Activated naive CD8-positive, alpha-beta T cell treated with anti-CD3 and anti-CD28 coated beads, Interleukin-2, amount 50 U/mL, for 16 hours (primary cell): ENCODE measurements at places on chromosomes 6 and 20.
A peak's percentile ranks its signal among the peaks of the same experiment; 100 is the strongest.

DNA sequence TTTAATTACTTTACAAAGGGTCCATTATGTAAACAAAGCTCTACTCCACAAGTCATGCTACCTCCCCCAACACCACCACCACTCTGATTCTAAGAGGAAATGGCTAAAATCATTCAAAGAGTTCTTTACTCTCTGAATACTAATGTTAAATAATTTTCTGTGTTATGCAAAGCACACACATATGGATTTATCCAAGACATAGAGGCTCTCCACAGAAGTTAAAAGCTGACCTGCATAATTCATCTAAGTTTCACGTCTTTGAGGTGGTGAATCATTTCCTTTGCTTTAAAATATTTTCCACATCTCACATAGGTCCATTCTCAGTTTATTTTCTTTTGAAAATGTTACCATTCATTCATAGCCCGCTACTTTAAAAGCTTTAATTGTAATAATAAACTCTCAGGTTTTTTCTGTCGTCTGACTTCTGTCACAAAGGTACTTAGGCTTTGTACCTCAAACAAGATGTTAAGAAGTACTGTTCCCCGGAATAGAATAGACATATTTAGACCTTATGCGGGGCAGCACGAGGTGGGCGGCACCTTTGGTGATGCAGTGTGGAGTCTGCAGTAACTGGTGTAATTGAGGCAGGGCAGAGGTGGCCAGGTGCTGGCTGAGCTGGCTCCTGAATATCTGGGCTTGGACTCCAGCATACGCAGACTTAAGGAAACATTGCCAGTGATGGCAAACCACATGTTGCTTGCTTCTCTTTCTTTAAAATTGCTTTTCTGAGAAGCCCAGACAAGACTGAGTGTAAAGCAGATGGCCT lies 55.8 kb downstream of the KIF6 start:
- no peak for DNase-seq

DNA sequence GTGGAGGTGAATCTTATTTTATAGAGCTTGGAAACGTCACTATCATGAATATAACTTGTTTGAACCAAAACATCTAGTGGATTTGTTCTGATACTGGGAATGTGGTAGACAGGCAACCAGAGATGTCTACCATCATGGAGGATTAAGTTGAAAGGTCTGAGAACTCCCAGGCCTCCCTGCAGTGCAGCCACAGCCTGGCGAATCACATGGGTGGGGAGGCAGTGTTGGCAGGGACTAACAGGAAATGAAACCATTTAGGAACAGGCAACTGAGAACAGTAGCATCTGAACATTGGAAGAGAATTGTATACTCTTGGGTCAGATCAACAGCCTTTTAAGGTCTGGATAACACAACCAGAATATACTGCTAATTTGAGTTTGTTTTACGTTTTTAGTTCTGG lies 22.3 kb upstream of the CEP162 start:
- DNase-seq: no peak

DNA sequence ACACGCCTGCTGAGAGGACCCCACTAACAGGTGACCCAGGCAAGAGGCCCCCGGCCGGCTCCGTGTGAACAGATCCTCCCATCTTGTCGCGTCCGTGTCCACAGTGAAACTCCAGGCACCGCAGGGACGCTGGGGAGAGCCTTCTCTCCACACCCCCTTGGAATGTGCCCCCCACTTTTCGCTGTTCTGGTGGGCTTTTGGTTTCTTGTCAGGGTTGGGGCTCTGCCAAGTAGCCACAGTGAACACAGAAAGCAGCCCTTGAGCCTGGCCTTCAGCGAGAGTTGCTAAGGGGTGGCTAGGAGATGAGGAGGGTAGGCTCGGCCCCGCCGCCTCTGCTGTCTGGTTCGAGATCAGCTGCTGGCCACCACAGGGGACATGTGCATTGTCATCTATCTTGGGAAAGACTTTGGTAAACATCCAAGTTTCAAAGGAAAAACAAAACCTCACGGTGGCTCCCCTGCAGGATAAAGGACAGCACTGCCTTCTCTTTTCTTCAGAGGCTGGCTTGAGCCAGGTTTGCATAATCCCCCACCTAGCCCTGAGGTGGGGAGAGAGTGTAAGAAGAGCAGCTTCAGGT lies 22.7 kb downstream of the SYNDIG1 start:
- DNase-seq: no peak

- no peak for DNase-seq
These were observed 142.0 kb upstream of the ZNF217 start for GRCh38 chr20:53735536-53736050.

GRCh38 chr6:14569394-14569793 lies 451.8 kb downstream of the CD83 start:
- DNase-seq: no peak

GRCh38 chr6:134609716-134610261 lies 291.9 kb upstream of the SGK1 start:
- no peak for DNase-seq

DNA sequence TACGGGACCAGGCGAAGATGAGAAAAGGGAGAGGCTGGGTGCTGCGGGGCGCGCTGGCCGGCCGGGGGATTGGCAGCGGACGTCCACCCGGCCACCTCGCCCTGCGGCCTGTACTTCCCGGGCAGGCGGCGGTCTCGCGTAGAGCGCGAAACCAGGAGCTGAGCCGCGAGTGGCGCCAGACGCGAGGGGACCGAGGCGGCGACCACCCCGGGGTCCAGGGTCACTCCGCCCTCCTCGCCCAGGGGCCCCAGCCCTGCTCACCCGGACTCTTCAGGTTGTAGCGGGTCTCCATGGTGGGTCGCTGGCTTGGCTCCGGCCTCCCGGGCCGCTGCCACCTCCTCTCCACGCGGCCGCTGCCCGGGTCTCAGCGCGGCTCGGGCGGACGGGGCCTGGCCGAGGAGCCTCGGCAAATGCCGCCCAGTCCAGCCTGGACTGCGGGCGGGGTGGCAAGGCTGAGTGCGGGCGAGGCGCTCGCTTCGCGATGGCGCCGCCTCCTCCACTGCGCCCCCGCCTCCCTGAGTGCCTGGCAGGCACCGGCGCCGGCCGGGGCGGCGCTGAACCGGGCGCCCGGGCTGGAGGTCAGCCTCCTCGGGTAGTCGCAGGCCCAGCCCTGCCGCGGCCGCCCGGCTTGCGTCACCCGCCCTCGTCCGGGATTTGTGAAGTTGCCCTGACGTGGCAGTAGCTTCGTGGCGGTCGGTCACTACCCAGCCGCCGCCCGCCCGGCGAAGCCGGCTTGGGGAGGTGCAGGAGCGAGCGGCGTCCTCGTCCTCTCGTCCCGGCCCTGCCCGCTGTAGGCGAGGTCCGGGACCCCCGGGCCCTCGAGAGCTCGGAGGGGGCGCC lies at the start of gene UBE2J1:
TSS of gene UBE2J1 (minus strand) at position 445 of the 840 bp plus-strand sequence. CDS start at position 292, 153 bp downstream.
- peak; percentile 20 for DNase-seq

DNA sequence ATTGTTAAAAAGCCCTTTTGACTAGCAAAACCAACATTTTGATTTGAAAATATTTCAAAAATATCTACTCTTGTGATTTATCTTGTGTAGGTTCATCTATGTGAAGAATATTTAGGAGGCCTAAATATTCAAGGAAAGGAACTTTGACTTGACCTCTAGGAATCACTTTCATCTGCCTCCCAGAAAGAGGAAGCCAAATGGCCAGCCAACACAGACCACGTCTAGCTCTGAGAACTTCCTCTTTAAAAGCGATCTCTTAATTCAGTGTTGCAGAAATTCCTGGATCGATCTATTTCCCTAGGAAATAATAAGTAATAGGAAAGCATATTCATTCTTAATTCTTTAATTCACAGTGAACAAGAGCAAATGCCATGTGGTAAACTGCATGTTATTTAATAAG lies 9.6 kb upstream of the MOXD1 start:
- no peak for DNase-seq

DNA sequence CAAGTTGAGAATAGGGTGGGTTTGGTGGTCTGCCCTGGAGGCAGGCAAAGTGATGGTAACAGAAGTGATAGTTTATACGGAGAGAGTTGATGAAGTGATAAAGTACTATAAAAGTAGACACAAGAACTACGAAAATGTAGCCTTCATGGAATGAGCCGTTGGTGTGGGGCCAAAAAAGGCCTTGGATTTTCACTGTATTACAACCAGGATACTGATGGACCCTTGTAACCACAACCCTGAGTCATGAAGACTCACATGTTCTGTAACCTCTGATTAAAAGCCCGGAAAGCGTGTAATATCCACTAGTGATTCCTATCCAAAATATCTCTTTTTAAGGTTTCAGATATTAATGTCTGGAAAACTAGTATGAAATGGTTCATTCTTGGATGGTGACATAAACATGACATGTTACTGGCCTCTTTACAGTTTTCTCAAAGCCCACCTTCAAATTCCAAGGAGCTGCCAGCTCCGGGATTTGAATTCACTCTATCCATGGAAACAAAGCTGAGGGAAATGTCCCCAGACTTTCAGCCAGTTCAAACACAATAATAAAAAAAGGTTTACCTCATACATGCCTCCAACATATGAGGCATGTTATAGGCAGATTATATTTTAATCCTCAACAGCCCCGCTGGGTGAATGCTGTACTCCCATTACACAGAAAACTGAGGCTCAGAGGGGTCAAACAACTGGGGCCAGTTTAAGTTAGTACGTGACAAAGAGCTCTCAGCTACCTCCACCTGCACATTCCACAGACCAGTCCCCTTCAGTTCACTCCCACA lies 55.4 kb downstream of the MRPL14 start:
- no peak for DNase-seq

- no peak for DNase-seq
These were observed 44.4 kb downstream of the RSPO3 start for GRCh38 chr6:127162836-127163235.

GRCh38 chr20:19407736-19408135 lies 195.3 kb downstream of the SLC24A3 start:
- no peak for DNase-seq

- no peak for DNase-seq
These were observed 75.8 kb downstream of the GJA10 start for GRCh38 chr6:89970072-89970471.

GRCh38 chr20:48265791-48266190 lies 480.5 kb upstream of the SULF2 start:
- no peak for DNase-seq

- DNase-seq: no peak
These were observed at the start of gene BMP2 for GRCh38 chr20:6767536-6768227. Gene BMP2 (plus strand): TSS chr20:6767686. CDS start chr20:6770127, 2,441 bp downstream.

DNA sequence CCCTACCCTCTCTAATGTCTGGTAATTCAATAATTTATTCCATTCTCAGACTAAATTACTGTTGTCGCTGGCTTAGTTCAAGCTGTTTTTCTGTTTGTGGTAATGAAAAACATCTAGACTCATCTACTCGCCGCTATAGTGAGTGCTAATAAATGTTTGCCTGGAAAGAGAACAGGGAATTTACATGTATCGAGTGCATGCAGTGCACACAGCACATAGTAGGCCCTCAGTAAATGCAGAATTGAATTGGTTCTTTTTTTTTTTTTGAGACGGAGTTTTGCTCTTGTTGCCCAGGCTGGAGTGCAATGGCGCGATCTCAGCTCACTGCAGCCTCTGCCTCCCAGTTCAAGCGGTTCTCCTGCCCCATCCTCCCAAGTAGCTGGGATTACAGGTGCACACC lies 7.7 kb upstream of the NSFL1C start:
- no peak for DNase-seq

GRCh38 chr6:120302041-120302440 lies 952.5 kb upstream of the MAN1A1 start:
- no peak for DNase-seq

DNA sequence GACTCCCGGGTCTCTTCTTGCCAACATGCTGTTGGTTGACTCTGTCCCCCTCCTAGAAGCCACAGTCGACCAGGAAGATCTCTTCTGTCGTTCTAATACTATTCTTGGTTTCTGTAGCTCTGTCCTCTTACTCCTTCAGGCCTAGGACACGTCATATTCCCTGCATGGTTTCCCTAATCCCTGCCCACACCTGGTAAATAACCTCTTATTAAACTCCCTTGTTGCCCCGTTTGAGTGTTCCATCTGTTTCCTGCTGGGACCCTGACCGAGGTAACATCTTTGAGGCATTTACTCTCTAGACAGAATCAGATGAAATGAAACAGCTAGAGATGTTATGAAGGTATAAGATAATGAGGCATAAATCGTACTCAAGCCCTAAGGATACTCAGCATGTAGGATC lies 68.1 kb downstream of the PLCB4 start:
- no peak for DNase-seq

DNA sequence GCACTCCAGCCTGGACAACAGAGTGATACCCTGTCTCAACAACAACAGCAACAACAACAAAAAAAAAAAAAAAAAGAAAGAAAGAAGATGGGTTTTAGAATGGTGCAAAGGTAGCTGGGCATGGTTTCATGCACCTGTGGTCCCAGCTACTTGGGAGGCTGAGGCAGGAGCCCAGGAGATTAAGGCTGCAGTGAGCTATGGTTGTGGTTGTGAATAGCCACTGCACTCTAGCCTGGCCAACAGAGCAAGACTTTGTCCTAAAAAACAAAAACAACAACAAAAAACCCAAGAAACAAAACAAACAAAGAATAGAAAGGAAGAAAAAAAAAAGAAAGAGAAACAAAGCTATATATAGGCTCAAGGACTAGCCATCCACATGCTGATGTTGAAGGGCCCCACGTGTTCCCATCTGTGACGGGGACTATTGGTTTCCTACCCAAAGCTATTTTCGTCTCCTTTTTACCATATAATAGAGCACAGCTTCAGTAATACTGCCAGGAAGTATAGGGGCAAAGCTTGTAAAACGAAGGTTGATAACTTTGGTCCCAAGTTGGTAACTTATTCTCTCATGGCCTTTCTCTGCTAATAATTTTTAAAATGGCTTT lies 7.9 kb upstream of the EEF1E1 start:
- DNase-seq: no peak

- DNase-seq: no peak
These were observed 40.4 kb downstream of the MAN1A1 start for GRCh38 chr6:119308991-119309657.

- no peak for DNase-seq
These were observed 767 bp downstream of the PTK6 start for GRCh38 chr20:63536241-63536977.

DNA sequence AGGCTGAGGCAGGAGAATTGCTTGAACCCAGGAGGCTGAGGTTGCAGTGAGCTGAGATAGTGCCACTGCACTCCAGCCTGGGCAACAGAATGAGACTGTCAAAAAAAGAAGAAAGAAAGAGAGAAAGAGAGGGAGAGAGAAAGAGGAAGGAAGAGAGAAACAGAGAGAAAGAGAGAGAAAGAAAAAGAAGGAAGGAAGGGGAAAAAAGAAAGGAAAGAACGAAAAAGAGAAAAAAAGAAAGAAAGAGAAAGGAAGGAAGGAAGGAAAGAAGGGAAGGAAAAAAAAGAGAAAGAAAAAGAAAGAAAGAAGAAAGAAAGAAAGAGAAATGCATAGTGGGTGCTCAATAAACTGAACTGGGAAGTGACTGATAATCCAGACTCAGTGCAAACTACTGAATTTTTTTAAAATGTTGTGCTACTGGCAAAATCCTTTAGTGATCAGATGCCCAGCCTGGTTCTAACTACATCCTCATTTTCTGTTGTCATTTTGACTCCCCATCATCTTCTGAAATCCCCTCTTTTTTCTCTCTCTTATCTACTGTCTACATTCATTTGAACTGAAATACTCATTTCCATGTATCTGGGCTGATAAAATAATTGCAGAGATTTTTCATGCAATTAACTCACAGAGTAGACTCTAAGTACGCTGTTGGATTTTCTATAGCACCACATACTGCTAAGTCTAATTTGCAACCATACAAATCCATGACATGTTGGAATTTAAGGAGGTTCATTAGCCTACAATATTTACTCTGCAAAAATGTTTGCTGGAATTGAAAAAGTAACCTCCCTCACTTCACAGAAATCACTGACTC lies 85.3 kb upstream of the HIVEP1 start:
- DNase-seq: no peak
